Stimulated activated CD8-positive, alpha-beta memory T cell treated with anti-CD3 and anti-CD28 coated beads, Interleukin-2, amount 100 ng/mL, for 1 hour (primary cell): ENCODE measurements at places on chromosomes 1 and 21.
A peak's percentile ranks its signal among the peaks of the same experiment; 100 is the strongest.

GRCh38 chr1:199590708-199591107 lies 436.8 kb upstream of the NR5A2 start:
- no peak for DNase-seq

GRCh38 chr1:225603538-225604354 lies 49.2 kb downstream of the ENAH start:
- no peak for DNase-seq

DNA sequence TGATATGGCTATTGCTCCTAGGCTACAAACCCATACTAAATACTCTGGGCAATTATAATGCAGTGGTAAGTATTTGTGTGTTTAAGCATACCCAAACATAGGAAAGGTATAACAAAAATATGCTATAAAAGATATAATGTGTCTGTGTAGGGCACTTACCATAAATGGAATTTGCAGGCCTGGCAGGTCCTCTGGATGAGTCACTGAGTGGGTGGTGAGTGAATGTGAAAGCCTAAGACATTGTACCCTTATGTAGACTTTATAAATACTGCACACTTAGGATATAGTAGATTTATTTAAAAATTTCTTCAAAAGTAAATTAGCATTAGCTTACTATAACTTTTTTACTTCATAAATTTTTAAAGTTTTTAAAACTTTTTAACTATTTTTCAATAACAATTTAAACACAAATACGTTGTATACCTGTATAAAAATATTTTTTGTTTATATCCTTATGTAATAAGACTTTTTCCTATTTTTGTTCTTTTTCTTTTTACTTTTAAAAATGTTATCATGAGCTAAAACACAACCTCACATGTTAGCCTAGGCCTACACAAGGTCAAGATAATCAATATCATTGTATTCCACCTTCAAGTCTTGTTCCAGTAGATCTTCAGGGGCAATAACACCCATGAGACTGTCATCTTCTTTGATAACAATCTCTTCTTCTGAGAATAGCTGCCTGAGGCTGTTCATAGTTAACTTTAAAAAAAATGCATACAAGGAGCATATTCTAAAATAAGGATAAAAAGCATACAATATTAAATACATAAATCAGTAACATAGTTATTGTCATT lies 306.3 kb upstream of the RGS18 start:
- DNase-seq = no peak

- no peak for DNase-seq
Measured at GRCh38 chr1:8780405-8780804, 37.0 kb downstream of the RERE start.

- no peak for DNase-seq
Measured at GRCh38 chr1:7292036-7292681, 478.9 kb upstream of the VAMP3 start.

DNA sequence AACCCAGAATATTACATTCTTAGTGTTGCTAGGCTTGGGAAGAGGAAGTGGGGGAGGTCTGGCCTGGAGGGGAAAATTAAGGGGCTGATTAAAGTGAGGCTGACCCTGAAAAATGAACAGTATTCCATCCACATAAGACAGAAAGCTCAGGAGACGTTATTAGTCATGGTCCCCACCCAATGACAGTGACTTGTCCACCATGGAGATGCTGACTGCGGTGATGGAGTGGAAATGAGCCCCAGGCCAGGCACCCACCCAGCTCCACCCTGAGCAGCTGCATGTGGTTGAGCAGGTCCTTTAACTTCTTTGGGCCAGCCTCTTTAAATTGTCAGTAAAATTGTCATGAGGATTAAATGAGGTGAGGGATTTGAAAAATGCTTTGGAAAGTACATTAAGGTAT lies 1.4 kb upstream of the SPRR4 start:
- DNase-seq = no peak

DNA sequence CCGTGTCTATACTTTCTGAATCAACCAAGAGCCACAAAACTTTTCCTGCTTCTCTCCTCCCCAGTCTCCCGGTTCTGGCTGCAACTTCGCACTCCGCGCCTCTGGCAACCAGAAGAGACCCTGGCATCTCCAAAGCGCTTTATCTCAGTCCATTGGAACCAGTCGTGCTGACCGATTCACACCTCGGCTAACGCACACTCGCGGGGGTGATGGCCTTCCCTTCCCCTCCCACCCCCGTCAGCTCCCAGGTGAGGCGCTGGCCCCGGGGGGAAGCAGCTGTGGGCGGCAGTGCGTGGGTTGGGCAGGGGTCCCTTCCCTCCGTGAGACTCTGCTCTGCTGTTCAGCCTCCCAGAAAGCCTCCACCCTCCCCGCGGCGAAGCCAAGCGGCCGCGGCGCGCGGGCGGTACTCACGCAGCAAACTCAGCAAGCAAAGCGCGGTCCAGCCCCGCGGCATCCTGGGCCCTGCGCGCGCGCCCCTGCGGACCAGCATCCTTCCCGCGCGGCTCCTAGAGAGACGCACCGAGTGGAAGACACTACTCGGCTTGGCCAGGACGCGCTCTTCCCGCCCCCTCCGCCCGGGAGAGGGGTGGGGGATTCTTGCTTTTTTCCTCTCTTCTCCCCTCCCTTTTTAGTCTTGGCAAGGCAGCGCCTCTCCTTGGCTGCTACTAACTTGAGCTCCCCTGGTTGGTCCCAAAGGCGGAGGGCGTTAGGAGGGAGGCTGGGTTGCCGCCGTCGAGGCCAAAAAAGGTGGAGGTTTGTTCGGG lies at the start of gene CD34:
Gene CD34 (minus strand): TSS at position 535 of the 764 bp plus-strand sequence. CDS start 45 bp downstream, at position 490.
- DNase-seq = no peak

DNA sequence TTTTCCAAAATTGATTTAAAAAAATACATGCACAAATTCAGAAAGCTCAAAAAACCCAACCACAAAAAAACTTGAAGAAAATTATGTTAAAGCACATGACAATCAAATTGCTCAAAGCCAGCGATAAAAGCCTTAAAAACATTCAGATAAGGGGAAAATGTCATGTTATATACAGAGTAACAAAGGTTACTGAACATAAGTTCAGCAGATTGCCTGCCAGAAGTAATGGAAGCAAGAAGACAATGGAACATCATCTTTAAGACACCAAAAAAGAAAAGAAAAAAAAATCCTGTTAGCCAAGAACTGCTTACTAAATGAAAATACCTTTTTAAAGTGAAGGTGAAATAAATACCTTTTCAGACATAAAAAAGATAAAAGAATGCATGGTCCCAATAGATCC lies 147.2 kb upstream of the SGIP1 start:
- no peak for DNase-seq

GRCh38 chr1:163147019-163147418 lies 55.7 kb downstream of the RGS5 start:
- DNase-seq = no peak

DNA sequence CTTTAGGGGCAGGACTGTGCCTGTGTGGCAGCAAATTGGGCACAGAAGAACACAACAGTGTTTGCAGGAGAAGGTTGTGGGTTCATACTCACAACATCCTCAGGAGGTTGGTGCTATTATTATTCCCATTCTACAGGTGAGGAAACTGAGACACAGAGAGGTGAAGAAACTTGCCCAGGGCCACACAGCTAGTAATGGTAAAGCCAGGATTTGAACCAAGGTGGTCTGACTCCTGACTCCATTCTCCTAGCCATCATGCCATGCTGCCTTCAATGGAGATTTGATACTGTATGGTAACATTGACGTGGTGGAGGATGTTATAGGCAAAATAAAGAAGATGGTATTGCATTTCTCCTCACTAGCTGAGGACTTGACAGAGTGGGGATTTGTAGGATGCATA lies 334.2 kb downstream of the RPS6KC1 start:
- DNase-seq = no peak

DNA sequence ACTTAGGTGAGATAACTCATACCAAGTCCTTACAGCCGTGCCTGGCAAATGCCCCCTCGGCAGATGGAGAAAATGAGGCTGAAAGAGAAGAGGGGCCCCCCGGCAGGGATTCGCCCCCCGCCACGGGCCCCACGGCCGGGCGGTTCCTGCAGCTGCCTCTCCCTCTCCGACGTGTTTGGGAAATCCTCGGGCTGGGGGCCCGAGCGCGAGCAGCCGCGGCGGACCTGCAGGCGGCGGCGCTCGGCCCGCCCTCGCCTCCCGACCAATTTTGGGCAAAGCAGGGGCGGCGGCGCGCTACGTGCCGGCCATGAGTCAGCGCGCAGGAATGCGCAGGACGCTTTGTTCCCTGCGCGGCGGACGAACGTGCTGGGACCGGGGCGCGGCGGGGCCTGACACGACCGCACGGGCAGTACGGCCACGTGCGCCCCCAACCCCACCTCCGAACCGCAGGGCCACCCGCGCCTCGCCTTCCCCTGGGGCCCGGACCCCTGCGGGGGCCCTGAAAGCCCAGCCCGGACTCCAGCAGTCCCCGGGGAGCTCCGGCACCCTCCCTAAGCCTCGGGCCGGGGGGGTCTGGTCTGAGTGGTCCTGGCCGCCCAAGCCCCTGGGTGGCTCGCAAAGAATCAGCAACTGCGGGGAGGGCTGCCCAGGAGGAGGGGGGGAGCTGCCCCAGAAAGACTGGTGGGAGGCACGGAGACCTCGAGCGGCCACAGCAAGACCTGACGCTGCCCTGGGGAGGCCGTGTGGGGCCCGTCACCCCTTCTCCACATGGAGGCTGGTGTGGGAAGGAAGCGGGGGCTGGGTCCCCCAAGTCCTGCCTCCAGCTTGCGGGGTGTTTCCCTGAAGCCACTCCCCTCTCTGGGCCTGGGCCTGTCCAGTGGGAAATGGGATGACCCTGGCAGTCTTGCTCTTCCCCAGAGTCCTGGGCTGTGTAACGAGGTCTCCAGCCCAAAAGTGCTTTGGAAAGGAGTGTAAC lies 11.9 kb upstream of the EDN2 start:
- no peak for DNase-seq

DNA sequence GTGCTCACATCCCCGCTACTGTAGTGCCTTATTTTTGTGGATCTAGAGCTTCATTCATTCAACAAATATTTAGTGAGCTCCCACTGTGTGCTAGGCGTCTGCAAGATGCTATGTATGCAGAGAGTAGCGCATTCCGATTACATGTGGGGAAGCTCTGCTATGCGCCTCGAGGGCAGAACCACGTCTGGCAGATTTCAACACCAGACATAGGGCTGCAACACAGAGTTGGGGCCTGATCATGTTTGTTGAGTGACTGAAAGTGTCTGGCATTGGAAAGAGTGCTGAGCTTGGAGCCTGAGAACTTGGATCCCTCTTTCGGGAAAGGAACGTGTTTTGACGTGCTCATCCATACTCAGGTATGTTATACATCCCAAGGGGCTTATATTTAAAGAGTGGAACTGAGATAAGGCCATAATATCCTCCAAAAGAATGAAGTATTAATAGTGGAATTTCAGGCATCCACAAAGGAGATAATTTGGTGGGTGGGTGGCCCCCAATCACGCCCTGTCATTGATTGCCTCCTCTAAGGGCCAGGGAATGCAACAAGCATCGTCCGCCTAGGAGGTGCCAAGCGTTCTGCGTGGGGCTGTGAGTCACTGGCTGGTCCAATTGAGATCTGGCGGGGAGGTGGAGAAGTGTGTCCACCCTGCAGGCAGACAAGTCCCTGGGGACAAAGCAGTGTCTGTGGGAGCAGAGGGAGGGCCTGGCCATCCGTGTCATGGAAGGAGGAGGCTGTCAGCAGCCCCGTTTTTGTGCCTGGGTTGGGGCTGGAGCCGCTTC lies 62.8 kb upstream of the ZBTB40 start:
- no peak for DNase-seq

- DNase-seq = peak; percentile 33
Measured at GRCh38 chr21:46605767-46606426, 1.0 kb upstream of the S100B start.

- DNase-seq = no peak
Measured at GRCh38 chr1:46039571-46040052, 92.8 kb downstream of the PIK3R3 start.

DNA sequence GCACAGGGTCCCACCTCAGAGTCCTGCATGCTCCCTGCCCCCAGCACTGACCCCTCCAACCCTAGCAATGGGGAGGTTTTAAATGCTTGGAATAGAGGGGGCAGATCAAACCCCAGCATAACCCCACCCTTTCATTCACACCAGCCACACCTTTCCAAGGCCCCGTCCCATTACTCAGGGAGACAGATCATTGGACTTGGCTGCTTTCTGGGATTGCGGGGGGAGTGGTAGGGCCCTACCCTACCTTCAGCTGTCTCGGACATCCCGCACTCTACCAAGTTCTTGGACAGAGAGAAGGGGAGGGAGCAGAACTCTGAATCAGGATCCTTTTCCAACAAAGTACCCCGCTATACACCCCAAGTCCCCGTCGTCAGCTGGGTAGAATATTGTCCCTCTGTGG lies 983 bp downstream of the PADI2 start:
- no peak for DNase-seq

DNA sequence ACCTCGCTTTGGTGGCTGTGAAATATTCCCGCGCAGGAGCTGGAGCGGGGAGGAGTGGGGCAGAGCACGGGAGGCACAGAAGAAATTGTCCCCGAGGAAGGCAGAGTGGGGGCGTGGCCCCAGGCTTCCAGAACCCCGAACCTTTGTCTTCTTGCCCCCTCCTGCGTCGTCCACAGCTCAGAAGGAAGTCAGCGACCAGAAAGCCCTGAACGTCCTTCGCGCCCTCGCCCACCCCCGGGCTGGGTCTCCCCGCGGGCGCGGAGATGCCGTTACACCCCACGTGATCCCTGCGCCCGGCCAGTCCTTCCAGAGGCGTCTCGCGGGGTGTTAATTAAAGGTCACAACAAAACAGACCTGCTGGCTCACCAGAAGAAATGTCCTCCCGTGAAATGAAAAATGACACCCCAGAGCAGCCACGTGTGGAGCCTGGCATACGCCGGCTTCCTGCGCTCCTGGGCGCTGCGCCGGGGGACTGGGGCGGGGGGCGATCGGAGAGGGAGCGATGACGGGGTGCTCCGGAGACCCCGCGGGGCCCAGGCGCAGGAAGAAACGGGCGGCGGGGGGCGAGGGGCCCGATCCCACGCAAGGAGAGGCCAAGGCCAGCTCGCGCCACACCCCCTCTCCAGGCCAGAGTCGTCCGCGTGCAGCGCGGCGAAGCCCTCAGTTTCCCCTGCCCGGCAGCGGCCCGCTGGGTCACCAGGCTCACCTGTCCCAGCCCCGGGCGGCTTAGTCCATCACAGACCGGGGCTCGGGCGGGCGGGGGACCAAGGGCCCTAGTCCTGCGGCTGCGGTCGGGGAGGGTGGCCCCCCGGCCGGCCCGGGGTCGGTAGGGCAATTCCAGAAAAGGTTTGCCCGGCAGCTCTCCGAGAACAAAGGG lies 995 bp upstream of the KIF26B start:
- DNase-seq = no peak

- DNase-seq = no peak
Measured at GRCh38 chr1:3772715-3773571, at the start of gene SMIM1. SMIM1 (plus strand) TSS chr1:3772749; CDS start chr1:3775374, 2,625 bp downstream.

GRCh38 chr1:63537940-63538339 lies 14.6 kb downstream of the EFCAB7 start:
- DNase-seq = no peak

- DNase-seq = peak; percentile 69
Measured at GRCh38 chr1:25239681-25240541, 7.3 kb downstream of the RSRP1 start.

GRCh38 chr1:110114784-110115183 lies 2.5 kb downstream of the UBL4B start:
- DNase-seq = no peak

DNA sequence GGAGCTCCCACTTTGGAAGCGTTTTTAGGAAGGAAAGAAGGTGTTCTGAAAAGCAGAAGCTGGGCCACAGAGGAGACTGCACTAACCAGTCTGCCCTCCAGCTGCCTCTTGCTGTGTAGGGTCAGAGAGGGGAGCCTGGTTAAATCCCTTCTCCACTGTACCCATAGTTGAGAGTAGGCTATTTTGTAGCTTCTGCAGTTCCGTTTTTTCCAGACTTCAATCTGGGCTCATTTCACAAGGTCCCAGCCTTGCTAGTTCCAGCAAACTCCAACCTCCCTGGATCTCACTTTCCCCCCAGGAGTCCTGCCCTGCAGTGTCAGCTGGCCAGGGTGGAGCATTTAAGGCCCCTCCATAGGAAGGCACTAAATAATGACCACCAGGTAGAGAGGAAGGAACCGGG lies 11.0 kb downstream of the TNN start:
- DNase-seq = no peak
